ENCODE measurements at places on chromosomes 2 and 18.
A peak's percentile ranks its signal among the peaks of the same experiment; 100 is the strongest.

DNA sequence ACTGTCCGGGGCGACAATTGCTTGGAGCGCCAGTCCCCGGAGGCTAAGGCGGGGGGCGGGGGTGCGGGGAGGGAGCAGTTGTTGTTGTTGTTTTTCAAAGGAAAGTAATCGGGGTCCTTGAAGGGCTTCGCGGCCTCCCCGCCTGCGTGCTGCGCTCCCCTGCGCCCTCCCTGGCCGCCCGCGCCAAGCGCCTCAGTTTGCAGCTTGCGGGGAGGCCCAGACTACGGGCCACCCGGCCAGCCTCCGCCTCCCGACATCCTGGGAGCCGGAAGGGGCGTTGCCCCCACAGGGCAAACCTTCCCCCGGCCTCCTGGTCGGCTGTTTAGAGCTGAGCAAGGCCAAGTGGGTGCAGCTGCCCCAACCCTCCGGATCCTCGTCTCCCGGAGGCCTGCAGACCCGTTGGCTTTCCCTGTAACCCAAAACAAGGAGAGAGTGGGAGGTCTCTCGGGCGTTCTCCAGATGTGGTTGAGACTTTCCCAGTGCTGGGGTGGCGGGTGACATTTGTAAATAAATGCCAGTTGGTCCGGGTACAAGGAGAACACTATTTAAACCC, 3.7 kb upstream of the SIX3 start:
- no peak for DNase-seq

DNA sequence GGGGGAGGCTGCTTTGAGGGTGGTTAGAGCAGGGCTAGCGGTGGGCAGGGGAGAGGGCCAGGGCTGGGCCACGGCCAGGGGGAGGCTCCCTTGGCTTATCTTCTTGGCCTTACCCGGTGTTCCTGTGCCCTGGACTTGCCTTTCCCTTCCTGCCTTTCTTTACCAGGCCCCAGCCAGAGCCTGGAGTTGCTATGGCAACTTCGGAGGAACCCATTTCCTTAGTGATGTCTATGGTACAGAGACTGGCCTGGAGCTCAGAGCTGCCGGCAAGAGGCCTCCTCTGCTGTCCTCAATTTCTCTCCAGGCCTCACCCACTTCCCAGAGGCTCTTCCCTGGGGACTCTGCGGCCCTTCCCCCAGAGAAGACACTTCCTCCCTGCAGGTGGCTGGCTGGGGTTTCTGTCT, 11.5 kb downstream of the SPEG start:
- peak; percentile 20 for DNase-seq

DNA sequence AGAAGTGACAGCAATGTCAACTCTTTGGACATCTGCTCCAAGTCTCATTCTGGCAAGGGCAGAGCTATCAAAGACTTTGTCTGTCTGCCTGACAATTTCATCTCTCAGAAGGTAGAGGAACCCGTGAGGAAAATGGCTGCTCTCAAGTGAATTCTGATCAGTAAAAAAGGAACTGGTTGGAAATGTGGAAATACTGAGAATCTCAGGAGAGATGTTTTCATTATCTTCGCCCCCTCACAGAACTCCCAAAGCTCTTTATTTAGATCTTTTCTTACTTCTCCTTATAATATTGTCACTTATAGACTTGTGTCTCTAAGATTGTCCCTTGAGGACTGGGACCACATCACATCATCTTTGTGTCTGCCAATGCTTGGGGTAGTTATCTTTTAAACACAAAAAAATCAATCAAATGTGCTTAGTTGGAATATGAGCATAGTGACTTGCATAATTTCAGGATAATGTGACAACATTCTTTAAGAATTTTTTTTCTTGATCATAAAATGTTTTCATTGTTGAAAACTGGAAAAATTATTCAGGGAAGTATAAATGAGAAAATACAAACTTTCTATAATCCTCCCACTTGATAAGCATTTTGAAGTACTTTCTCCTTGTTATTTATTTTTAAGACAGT, 68.2 kb upstream of the ITGB6 start:
- no peak for DNase-seq

- DNase-seq, result no peak
Observed at GRCh38 chr2:57370882-57371585, 675.6 kb upstream of the VRK2 start.

- no peak for DNase-seq
Observed at GRCh38 chr2:31979018-31979417, 31.8 kb downstream of the MEMO1 start.

DNA sequence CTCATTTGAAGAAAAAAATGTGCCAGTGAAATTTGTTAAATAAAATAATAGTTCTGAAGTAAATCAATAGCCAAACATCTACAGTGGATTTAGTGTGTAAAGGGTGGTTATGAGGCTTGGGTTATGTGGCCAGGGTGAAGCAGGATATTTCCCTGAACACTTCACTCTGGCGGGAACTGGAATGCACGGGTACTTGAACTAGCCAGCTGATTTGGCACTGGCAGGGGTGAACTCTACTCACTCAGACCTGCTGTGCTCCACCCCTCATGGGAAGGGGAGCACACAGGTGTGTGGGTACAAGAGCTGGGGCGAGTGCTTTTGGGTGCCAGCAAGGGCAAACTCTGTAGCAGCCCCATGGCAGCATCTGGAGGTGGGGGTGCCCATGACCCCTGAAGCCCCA, 278.2 kb downstream of the CALCRL start:
- no peak for DNase-seq

DNA sequence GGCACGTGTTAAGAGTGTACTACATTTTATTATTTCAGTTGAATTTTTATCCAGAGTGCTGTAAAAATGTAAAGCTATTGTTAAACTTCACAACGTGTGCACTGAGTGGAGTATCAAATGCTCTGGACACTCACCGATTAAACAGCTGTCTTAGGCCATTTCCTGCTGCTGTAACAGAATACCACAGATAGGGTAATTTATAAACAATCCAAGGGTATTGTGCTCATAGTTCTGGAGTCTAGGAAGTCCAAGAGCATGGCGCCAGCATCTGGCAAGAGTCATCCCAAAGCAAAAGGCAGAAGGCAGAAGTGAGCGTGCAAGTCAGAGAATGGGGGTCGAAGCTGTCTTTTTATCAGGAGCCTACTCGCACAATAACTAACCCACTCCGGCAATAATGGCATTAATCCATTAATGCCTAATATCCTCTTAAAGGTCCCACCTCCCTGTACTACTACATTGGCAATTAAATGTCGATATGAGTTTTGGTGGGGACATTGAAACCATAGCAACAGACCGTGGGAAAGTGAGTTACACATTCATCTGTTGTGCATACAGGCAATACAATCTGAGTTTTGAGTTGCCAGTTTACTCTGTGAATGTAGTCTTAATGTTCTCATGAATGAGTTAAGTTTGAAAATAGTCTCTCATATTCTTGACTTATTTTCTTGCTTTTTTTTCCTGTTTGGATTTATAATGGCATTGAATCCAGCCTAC, 64.8 kb downstream of the ARMC9 start:
- no peak for DNase-seq

DNA sequence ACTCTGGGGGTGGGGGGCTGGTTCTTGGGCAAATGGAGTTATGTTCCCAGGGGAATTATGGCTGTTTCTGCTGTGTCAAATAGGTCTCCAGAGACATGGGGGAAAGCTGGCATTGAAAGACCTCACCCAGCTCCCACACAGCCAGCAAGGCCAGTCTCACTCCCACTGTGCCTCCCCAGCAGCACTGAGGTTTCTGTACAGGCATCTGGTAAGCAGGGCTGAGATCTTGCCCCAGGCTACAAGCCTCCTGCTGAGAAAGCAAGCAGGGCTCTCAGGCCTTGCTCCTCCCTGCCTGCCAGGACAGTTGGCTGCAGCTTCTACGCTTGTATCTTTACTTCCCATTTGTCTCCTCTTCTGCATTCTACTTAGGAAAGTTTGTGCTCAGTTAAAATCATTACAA, 50.5 kb upstream of the FHOD3 start:
- no peak for DNase-seq

DNA sequence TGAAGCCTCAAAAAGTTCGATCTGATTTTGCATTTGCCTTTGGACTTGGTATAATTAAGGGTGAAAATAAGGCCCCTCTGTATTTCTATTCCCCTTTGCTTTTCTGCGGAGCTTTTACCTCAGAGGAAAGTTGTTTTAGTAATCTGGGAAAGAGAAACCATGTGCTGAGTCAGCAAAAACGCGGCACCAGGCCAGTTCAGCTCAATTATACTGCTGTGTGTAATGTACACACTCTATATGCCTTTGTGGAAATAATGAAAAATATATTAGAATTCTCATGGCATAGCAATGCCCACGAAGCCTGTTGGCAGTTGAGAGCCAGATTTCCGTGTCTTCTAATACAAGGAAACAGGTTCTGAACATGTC, 161.9 kb upstream of the SIX2 start:
- peak; percentile 39 for DNase-seq

- peak; percentile 68 for DNase-seq
Observed at GRCh38 chr2:105617631-105618350, 126.9 kb upstream of the NCK2 start.

GRCh38 chr2:68223419-68223818, 28.9 kb downstream of the PPP3R1 start:
- no peak for DNase-seq

DNA sequence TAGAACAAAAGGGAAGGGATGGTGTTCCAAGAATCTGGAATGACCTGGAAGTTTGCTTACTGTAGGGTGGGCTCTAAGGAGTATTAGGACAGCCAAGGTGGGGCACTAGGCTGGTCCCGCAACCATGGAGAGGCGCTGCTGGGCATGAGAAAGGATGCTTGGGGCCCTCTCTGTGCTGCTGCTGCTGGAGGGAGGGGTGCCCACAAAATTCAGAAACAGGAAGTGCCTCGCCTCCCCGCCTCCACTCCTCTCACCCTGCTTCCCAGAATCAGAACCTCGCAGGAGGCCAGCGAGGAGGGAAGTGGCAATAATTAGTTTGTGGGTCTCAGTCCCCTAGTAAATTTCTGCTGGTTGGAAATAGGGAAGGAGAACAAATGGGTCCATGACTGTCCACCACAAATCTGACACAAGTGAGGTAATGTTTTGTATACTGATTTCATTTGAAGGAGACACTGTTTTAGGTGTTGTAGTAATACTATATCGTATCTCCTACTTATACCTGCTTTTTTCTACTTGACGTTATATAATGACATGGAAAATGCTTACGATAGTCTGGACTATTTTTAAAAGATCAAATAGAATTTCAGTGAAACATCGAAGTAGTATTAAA, 7.9 kb upstream of the PDCL3 start:
- no peak for DNase-seq

DNA sequence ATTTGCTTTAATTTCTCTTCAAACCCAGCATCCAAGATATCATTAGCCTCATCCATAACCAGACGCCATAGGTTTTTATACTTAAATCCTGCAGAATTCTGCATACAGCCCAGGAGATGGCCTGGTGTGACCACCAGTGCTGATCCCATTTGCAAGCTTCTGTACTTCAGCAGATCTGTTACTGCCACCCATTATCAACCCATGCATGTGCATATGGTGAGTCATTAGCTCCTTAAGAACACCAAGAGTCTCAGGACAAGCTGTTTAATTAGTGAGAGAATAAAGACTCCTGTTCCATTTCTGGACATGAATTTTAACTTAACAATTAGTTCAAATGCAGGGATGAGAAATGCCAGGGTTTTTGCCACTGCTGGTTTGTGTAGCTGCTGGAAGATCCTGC, 110.7 kb upstream of the TANK start:
- no peak for DNase-seq

- no peak for DNase-seq
Observed at GRCh38 chr18:42296723-42297122, 341.7 kb downstream of the PIK3C3 start.

DNA sequence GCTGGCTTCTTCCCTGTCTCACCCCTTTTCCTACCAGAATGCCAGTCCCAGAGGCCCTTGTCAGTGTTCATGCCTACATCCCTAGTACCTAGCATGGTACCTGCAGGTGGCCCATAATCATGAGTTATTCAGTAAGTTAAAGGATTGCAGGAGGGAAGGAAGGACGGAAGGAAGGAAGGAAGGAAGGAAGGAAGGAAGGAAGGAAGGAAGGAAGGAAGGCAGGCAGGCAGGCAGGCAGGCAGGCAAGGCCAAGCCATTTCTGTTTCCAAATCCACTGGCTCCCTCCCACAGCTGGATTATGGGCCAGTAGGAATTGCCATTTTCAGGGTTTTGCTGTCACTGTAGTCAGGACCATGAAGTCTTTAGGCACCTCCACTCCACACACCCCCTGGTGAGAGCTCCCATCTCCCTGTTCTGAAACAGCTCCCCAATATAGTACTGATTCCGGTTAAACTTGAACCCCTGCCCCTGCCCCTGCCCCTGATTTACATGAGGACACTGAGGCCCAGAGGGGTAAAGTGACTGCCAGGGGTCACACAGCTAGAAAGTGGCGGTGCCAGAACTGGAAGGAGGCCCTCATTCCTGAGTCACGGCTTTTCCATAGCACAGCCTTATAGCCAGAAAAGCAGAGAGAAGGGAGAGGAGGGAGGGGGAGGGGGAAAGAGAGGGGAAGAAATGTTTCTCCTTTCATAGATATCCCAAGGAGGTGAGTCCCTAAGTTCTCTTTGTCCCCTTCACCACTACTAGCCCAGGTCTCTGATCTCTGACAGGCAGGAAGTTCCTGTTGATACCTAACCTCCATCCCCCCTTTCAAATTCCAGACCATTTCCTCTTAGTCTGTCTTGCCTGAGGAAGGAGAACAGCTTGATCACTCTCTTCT, 12.2 kb upstream of the TNS1 start:
- DNase-seq, result no peak

DNA sequence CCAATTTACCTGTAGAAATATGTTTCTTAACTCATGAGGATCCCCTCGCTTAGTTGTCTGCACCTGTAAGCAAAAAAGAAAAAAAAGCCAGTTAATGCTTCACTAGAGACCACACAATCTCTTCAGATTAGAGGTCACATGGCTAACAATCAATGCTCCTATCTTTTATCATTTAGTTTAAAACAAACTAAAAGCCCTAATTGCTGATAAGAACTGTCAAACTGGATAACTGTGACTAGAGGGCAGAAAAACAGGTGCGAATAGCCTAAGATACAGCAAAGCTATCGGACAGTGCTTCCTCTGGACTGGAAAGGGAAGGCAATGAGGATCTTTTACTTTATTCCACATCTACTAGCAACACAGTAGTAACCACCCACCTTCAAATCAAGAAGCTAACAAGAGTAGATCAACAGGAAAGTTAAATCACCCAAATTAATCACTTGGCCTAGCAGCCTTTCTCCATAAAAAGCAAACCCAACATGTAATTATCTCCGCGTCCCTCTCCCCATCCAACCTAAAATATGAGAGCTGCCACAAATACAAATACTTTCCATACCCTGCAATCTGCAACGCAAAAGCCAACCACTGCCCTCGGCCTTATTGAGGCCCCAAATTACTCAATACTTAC, 734 bp downstream of the SLC25A12 start:
- DNase-seq, result peak; percentile 48

DNA sequence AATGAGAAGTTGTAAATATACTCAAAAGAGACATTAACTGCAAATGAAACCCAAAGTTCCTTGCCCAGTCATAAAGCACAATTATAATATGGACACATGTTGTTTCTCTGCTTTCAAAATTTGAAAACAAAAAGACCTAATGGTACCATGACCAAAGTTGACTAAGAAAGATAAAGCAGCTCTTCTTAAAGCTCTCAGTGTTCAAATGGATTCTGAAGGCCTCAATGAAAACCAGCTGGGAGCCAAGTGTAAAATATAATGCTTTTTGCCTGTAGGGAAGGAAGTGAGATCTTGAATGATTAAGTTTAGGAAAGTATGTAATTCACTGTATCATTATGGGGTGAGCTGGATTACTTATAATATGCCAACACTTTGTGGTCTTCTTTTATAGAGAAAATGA, 178.6 kb downstream of the SATB2 start:
- no peak for DNase-seq

- no peak for DNase-seq
Observed at GRCh38 chr2:70362661-70363060, 60.8 kb upstream of the FAM136A start.

Data from small intestine (tissue), 16 donors.